ENCODE measurements at places on chromosomes 4 and X. TPM values are rescaled to one million over a fixed set of nuclear protein-coding genes. Genes with fewer than 3 reads are reported as not detected.
A peak's percentile ranks its signal among the peaks of the same experiment; 100 is the strongest.

GRCh38 chrX:7110821-7111276, 36.7 kb upstream of the STS start:
- DNase-seq: no peak

Gene POF1B
- total RNA-seq: 7.7 TPM

Gene TLR10
- not detected for total RNA-seq

Gene KIF4A
- 0.64 TPM for total RNA-seq

DNA sequence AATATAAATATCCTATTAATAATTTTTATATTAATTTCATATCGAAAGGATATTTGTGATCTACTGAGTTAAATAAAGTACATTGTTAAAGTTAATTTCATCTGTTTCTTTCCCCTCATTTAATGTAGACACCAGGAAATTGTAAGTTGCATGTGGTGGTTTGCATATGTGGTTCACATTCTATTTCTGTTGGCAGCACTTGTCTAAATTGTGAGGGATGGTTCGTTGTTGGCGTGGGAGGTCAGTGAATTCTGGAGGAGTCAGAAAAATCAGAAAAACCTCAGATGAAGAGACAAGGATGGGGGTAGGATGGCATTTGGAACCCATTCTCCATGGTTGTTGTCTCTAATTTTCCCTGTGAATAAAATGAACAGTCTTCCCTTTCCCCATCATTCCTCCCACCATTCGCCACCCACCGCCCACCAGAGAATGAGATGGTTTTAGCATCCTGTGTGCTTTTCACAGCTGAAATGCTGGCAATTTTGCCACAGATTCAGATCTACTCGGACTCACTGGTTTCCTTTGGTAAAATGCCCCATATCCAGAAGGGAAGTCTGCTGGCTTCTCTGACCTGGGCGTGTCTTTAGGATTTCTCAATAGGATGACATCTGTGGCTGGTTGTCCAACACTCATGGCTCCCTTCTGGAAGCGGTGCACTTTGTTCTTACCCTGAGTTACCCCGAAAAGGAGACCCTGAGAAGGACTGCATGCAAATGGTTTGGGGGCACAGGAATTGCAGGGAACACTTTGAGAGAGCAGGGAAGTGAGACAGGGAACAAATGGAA, 52.3 kb downstream of the LGI2 start:
- no peak for DNase-seq

GRCh38 chrX:139720136-139720535, 12.2 kb upstream of the MCF2 start:
- DNase-seq: peak; percentile 22

GRCh38 chrX:152072236-152072635, 66.1 kb downstream of the MAGEA10 start:
- DNase-seq: peak; percentile 81

- no peak for DNase-seq
Observed at GRCh38 chr4:95219109-95219508, 329.7 kb downstream of the UNC5C start.

GRCh38 chr4:114600672-114601071, 2.1 kb downstream of the UGT8 start:
- no peak for DNase-seq

- peak; percentile 59 for DNase-seq
Observed at GRCh38 chr4:38385093-38386004, 278.6 kb upstream of the KLF3 start.

DNA sequence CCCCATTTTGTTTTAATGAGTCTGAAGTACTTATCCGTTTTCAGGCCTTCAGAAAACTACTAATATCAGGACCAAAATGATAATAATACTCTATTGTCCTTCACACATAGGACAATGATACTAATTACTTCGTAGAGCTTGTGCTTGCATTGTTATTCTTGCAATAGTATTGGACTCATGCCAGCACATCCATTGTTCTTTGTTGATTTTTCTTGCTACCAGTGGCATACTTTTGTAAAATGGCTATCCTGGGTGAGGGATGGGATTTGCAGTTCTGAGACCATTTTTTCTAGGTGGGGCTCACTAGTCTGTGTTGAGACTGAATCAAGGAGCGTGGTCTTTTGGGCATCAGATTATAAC, 195.3 kb downstream of the MAML3 start:
- DNase-seq: no peak

DNA sequence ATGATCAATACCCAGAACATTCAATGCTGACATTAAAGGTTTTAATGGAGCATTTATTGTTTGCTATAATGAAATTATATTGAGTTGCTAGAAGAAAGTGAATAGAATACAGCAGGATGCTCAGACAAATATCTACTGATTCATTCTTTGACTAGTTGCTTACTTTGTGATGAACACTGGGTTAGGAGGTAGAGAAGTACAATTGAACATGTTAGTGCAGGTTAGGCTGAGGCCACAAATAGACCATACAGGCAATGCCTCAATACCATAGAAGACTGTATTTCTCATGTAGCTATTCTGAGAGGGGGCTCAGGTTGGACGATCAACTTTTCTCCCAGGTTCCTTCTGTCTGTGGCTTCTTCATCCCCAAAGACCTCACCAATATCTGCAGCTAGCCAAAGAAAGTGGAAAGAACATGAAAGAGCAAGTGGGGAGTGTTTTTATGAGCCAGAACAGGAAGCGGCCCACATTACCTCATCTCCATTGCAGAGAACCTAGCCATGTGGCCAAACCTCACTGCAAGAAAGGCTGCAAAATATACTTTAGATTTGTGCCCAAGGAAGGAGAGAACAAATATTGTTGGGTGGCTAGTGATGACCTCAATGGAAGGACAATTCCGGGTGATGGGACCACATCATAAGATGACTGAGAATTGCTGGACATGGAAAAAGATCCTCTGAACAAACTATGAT, 180.3 kb upstream of the GATB start:
- DNase-seq: peak; percentile 93

Gene SLC4A4
- 0.13 TPM for total RNA-seq

DNA sequence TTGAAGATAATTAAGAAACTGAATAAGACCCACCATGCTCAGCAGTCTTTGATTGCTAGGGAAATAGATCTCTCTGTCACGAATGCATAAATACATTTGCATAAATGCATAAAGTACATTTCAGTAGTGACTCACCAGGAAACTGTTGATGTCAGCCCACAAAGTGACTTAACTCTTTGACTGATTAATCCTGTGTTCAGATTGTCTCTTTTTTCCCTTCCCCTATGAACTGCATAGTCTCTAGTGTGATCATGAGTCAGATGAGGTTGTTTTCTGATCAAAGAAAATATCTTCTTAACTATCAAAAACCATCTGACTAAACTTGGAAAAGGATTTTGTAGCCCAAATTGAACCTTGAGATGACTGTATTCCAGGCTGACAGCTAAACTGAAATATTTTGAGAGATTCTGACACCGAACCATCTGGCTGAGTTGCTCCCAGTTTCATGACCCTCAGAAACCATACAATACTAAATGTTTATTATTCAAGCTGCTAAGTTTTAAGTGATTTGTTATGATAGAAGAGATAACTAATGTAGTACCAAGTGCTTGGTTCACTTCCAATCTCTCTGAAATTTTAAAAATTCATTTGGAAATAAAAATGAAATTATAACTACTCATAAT, 1381.5 kb upstream of the AGA start:
- no peak for DNase-seq

- no peak for DNase-seq
Observed at GRCh38 chrX:154370300-154371016, 4.0 kb downstream of the FLNA start.

Gene SLC9B1
- 1.0 TPM for total RNA-seq

DNA sequence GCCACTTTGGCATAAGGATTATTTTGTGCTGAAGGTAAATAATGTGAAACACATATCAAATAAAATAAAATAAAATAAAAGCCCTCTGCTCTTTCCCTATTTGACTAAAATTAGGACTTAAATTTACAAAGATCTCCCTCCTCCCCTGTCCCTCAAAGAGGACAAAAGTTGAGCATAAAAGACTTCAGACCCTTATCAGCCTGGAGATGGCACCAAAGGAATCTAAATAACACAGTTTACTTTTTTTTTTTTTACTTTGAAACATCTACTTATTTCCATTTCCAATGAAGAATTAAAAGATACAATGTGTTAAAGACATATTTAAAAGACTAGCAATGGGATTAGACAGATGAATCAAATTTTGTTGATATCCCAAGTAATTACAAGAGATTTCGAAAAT, 89.7 kb downstream of the EPHA5 start:
- no peak for DNase-seq

DNA sequence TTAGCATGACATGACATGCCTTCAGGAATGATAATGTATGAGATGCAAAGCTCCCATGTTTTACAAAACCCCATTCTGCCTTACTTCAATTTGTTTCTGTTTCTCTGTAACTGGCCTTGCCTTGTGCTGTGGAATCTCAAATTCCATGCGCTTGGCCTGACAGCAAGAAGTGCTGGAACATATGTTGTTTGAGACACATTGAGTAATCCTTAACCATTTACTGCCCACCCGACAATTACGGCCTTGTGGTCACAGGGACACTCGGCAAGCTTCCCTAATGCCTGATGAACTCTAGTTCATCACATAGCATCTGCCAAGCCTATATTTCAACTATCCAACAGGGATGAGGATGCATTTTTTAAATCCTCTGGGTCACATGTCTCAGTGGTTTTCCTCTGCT, 226.4 kb upstream of the CASK start:
- DNase-seq: peak; percentile 38

DNA sequence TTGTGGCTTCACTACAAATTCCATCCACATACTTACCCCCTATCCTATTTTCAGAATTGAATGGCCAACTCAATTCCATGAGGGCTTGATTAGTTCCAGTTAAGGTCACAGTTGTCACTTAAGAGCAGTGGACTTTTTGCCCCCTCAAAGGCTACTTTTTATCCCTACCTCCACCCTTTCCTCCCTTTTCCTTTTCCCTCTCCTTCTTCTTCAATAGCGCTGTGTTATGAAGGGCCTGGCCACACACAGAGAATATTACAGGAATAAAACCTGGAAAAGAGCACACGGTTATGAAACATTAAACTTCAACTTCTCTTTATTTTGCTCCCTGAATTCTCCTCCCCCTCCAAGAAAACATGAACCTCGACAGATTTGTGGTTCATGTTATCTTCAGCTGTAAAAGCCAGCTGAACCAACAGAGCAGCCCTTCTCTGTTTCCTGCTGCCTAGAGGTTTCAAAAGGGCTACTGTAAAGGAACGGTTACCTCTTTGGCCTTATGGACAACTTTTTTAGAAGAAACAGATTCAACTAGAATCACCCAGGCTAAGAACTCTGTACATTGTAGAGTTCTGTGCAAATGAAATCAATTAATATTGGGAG, 87.0 kb upstream of the RPL34 start:
- no peak for DNase-seq

DNA sequence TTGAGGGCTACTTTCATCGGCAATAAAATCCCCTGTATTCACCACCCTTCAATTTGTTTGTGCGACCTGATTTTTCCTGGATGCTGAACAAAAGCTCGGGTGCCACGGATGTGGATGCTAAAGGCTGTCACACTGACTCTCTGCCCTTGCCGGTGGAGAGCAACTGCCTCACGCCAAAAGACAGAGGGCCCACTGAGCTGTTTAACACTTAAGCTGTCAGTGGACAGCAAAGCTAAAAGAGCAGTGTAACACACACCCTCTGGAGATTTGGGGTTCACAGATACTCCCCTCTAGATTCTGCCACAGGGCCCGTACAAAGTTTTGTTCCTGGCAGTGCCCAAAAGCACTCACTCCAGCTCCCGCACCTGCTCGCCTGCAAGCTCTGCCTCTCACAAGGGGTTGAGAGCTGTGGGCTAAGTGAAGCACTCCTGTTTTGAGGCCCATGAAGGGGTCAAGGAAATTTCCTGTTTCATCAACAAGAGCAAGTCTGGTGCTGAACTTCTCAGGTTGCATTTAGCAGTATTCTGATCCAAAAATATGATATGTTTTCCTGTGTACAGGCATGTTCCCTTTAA, 1571.9 kb downstream of the ADGRL3 start:
- no peak for DNase-seq

Gene BMX
- total RNA-seq: not detected

Gene RAB40A
- 0.13 TPM for total RNA-seq

DNA sequence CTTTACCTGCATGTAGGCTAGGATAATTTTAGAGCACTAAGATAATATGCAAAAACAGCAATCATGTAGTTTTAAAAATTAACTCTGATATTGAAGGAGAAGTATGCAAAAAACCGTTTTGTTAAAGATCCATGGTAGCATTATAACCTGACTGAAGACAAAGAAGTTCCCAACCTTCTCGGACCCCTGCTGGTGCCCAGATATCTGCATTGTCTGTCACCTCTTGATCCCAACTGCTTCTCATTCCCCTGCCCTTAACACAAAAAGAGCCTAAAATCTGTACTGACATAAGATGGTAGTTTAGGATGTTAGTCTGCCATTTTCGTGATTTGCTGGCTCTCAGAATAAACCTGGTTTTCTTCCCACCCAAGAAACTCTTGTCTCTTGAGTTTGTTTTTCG, 61.5 kb upstream of the UCP1 start:
- DNase-seq: no peak

GRCh38 chrX:22323541-22323940, 50.8 kb downstream of the CBLL2 start:
- peak; percentile 73 for DNase-seq

Gene CPE
- 48.3 TPM for total RNA-seq

Gene SPANXD
- not detected for total RNA-seq

DNA sequence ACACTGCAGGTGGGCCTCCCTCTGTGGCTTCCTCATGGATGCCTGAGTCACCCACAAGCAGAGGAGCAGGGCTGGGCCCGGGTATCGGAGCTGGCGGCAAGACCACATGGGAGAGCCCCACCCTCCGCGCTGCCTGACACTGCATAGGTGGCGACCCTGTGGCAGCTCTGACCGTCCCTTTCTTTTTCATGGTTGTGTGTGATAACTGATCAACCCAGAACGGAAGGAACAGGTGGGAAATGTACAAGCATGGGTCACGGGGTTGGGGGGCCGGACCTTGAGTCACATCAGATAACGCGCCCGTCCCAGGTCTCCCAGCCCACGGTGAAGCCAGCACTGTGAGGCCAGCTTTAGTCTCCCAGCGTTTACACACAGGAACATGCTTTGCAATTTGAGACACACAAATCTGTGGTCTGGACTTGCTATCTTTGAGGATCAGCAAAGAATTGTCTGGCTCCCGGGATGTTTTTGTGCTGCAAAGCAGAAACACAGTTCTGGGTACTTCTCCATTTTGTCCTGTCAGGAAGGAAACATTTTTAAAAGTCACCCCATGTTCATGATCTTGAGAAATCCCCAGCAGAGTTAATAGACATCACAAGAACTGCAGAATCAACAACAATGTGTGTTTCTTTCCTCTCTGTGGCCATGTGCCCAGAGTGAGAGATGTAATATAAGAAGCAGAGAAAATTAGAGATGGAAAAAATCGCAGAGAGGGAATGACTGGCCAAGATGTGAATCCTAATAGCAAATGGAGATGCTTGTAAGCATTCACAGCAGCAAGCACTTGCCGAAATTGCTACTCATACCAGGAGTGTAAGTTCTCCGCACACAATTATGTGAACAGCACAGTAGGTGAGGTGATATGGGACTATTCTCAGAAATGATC, 70.1 kb upstream of the CBR4 start:
- peak; percentile 35 for DNase-seq

Gene PABPC1L2B
- total RNA-seq: not detected

DNA sequence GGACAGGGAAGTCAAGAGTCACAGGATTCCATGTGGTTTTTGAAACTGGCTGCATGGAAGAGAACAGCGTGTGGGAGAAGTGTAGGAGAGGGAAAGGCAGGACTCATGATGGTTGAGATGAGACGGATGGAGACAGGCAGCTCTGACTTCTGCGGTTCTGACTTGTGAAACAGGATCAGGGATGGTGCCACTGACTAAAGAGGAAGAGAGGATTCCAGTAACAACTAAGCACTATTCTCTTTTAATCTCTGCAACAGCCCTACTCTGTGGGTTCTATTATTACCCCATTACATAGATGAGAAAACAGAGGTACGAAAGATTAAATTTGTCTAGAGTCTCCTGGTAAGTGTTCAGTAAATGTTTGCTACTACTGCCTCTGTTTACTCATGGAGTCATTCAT, 156.3 kb downstream of the CBR4 start:
- DNase-seq: no peak

Gene STARD8
- total RNA-seq: not detected
